ENCODE measurements at places on chromosomes 5 and 9. TPM values are rescaled to one million over a fixed set of nuclear protein-coding genes. Genes with fewer than 3 reads are reported as not detected.

GRCh38 chr5:97388794-97389193 is 205.7 kb upstream of the RIOK2 start:
- no peak for DNase-seq

DNA sequence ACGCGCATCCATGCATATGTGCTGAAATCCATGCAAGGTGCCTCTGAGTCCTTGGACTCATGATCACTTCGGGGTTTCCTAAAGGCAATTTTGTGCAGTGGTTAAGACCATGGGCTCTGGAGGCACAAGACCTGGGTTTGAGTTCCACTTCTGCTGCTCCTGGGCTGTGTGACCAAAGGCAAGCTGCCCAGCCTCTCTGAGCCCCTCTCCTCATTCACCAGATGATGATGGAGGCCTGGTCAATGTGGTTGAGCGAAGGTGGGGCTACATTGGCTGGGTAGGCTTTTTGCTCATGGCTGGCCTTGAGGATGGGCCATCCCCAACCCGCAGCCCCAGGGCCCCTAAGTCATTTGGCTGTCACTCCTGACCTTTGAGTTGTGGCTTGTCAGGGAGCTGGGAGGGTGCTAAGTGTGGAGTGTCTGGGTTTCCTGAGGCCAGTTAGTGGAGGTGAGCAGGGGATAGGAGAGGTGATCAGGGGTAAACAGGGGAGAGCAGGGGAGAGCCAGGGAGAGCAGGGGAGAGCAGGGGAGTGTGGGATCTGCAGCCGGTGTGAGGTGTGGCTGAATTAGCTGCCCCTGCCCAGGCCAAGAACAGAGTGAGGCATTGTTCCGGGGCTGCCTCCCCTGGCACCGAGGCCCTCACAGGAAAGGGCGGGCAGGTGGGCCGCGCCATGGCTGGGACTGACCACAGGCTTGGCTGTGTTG is 64.6 kb upstream of the SYNPO start:
- no peak for DNase-seq

GRCh38 chr5:95995962-95996489 is 34.4 kb upstream of the ELL2 start:
- DNase-seq, result no peak

CDKN2A gene
- 71.6 TPM for total RNA-seq

GRCh38 chr5:133687212-133688061 is 75.1 kb upstream of the FSTL4 start:
- DNase-seq, result no peak

- no peak for DNase-seq
Measured at GRCh38 chr5:96659170-96659569, 3.0 kb upstream of the CAST start.

DNA sequence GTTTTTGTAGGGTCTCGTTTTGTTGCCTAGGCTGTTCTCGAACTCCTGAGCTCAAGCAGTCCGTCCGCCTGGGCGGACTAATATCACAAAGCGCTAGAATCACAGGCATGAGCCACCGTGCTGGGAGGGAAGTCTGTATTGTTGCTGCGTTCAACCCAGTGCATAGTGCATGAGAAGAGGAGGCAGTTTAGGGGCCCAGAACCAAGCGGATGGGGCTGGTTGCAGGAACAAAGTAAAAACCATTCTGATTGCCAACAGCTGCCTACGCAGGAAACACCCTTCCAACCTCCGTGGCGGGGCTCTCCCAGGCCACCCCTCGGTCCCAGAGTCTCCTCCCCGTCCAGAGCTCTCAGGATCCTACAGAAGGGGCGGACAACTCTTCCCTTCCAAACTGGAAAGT is 87.1 kb downstream of the ANXA2R start:
- DNase-seq, result peak; percentile 10

DNA sequence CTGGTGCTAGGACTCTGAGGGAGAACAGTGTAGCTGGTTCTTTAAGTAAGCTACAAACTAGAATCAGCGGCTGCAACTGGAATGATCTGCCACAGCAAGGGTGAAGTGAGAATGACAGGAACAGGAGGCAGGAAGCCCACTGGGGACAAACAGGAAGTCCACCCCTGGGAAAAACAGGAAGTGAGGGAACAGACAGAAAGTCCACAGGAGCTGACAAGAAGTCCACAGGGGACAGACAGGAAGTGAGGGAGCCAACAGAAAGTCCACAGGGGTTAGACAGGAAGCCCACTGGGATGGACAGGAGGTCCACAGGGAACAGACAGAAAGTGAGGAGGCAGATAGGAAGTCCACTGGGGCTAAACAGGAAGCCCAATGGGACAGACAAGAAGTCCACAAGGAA is 15.5 kb downstream of the ADAMTS16 start:
- no peak for DNase-seq

DNA sequence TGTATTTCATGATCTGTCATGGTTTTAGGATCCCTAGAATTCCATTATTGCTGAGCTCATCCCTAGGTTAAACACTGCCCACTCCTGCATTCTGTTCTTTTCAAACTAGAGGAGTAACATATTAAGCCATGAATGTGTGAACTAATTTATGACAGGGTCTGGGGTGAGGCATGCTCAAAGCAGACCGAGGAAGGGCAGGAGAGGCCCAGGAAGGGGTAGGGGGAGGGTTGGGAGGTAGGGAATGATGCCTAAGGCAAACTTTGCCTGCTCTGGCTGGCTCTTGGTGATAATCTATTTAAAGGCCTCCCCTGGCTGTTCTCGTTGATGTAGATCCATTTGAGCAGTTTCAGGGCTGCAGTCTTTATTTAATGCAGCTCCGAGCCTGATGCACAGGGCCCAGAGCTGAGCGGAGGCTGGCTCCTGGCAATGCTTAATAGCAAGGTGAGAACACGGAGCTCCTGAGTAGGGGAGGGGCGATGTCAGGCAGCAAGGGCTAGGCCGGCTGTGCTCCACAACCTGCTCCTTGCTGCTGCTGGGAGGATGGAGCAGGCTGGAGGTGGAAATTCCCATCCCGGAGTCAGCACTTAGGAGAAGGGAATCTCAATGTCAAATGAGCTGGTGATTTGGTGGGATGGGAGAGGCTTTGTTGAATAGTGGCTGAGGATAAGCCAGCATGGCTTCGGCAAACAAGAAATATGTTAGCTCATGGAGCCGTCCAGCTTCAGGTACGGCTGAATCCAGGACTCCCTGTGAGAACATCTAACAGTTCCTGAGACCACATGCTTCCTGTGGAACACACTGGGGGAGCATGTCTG is 73.2 kb upstream of the UNC5A start:
- no peak for DNase-seq
